ENCODE measurements at places on chromosomes 3 and 15.

DNA sequence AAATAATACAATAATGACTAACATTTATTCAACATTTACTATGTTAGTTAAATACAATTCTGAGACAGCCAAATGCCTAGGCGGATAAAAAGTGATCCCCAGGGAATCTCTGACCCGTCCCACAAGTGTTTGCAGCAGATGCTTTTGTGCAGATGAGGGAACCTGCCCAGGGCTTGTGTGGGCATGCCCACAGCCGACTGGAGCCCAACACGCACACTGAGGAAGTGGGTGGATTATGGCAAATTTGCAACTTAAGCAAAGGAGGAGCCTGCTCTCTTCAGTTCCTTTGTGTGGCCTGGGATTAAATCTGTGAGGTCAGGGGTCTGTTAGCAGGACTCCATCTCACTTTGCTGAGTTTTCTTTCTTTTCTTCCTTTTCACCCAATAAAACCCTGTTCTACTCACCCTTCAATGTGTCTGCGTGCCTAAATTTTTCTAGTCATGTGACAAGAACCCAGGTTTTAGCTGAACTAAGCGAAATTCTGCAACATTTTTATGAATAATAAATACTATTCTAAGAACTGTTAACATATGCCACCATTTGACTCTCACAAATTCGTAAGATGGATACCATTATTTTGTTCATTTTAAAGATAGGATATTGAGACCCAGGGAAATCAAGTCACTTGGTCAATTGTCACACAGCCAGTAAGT, 13.9 kb upstream of the RTP1 start:
- no peak for DNase-seq

DNA sequence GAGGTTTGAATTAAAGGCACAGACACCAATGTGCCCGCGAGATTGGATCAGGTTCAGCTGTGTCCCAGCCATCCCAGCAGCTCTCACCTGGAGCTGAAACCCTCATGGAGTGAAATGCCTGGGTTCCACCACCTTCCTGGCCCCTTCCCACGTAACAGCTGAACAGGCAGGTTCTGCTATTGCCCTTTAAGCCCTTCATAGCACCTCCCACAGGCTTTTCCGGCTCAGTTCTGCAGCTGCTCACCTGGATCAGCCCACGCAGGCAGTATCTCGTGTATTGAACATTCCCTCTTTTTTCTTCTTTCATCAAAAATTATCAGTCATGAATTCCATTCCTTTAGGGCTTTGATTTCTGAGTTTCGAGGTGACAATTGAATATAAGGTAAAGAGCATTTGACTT, 129.8 kb downstream of the SLC9A9 start:
- DNase-seq: no peak

DNA sequence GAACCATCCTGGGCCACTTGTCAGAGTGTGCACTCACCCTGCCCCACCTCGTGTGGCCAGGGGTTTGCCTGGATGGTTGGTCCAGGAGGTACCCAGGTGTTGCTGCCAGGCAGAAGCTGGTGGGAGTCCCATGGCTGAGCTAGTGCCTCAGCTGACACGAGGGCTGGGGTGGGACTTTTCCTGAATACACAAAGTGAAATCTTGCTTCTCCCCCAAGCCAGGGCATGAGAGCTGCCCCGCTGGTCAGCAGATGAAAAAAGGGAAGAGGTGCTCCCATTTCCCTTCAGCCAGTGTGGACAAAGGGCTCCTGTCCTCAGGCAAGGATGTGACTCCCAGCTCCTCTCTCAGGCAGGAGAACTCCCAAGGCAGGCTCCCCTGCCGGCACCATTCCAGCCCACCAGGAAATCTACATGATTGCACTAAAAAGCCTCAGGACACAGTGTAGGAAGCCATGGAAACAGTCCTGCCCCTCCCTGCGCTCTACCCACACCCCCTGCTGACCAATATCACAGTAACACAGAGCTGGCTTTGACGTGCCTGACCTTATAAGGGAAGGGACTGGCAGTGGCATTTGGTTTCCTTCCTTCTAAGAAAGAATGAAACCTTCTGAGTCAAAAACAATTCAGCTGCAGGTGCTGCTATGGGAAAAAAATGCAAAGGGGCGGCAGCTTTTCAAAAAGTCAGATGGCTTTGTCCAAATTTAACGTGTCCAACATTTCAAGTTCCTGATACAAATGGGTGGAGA, 33.9 kb downstream of the MYO5C start:
- DNase-seq: peak; percentile 81

DNA sequence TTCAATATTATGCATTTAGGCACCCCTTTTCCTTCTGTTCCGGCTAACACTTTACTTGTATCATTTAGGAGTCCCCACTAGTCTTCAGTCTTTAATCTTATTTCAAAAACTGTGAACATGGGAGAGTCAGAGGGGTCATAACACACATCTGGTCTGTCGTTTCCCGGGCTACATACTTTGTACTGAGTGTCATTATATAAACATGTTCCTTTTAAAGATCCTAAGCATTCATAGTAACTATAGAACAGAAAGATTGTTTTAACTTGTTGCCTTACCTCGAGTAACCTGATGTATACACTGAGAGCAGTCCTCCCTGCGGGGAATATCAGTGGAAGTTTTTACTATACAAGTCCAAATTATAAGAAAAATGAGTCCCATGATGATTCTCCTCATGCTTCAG, 78.2 kb upstream of the VEPH1 start:
- no peak for DNase-seq

DNA sequence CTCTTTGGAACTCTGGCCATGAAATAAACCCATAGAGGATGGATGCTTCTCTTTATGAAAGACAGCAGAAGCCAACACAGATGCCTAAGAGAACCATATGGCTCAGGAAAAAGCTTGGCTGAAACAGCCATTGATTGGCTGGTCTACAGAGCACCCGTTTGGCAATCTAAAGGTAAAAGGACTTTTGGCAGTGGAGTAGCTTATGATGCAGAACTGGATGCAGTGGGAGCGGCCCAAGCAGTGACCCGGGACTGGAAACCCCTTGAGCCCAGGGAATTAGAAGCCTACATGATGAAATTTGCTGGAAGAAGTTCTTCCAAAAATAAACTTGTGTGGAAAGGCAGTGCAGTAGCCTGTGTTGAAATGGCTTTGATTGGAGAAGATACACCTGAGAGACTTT, 360.2 kb downstream of the NR2F2 start:
- no peak for DNase-seq
